ENCODE measurements at places on chromosomes 6 and 20.

DNA sequence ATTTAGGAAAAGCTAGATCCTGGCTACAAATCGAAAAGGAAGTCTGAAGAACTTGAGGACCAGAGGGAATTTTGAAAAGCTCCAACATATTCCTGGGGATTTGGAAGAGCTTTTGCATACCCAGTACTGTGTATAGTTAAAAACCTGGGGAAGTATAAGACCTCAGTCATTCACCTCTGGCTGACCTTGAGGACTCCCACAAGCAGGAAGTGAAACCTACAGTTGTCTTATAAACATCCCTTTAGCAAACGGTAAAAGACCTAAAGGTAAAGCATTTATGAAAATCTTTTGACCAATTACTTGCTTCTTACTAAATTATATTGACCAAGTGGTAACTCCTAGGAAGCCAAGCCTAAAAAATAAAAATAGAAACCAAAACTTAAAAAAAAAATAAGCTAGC lies 175.0 kb downstream of the HAO1 start:
- no peak for DNase-seq

GRCh38 chr6:13455552-13455966 lies 31.8 kb downstream of the GFOD1 start:
- no peak for DNase-seq

GRCh38 chr20:49560646-49561045 lies 7.3 kb downstream of the PTGIS start:
- no peak for DNase-seq

- DNase-seq = no peak
These were observed at the start of gene LINC00237 for GRCh38 chr20:21106171-21107017. TSS of gene LINC00237 (minus strand) at chr20:21106358.

DNA sequence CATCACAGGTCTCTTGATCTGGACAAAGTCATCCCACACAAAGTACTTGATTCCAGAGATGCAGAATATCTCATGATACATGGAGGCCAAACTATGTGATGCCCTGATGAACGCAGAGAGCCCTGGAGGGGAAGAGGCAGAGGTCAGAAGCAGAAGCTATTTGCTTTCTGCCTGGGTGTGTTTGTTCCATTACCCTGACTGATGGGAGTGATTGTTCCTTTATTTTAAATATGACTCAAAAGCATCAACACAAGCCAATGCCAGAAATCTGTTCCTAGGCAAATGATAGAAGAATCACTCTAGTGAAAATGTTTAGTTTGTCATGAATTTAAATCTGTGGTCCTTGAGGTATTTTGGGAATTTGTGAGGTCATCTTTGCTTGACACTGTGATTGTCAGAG lies 54.7 kb upstream of the GGTLC1 start:
- DNase-seq = no peak

- DNase-seq = no peak
These were observed 17.0 kb downstream of the RNASET2 start for GRCh38 chr6:166939345-166939744.

GRCh38 chr6:35213824-35214756 lies at the start of gene SCUBE3:
TSS of gene SCUBE3 (plus strand) at chr6:35213956. CDS start at chr6:35214419, 463 bp downstream.
- DNase-seq = peak; percentile 71

- no peak for DNase-seq
These were observed 80.7 kb upstream of the CCDC167 start for GRCh38 chr6:37580176-37580955.

DNA sequence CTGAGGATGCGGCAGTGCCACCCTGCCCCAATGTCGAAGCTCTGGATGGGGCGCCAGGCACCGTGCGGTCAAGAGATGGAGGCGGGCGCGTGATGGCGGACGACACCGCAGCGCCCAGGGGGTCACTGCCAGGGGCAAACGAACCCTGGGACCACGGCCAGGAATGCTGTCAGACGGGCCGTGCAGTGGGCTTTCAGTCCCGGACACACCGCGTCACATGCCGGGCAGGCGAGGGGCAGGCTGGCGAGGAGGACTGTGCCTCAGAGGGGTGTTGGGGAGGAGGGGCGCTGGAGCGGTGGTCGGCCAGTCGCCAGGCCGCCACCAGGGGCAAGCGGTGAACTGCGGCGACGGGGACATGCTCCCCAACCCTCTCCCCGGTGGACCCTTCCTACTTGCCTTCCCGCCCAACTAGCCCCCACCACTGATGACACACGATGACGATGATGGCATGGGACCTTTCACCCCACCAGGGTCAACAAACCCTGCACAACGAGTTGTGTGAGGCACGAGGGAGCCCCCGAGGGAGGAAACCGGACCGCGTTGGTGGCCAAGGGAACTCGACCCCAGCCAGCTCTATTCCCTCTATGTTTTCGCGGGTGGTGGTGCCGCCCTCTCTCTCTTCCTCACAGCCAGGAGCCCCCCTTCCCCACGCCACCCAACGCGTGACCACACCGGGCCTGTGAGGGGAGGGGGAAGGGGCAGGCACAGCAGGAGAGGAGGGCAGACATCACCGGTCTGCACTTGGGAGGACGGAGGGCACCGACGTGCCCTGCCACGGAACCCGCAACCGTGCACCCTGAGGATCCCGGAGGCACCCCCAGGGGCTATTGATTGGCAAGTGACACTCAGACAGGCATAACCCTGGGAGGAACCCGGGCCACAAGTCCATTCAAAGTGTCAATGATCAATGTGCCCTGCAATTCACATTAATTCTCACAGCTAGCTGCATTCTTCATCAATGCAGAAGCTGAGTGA lies 1960.9 kb upstream of the DEFB115 start:
- no peak for DNase-seq

- no peak for DNase-seq
These were observed 24.5 kb upstream of the TCP11 start for GRCh38 chr6:35165630-35166071.

DNA sequence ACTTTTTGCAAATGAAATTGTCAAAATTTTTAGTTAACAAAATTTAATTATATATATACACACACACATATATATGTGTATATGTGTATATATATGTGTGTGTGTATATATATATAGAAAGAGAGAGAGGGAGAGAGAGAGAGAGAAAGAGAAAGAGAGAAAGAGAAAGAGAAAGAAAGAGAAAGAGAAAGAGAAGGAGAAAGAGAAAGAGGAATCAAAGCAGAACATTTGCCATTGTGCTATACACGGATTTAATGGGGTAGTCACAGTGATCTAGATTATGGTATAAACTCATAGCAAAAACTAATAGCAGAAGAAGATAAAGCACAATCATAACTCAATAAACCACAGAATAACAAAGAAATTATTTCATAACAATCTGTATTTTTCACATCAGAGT lies 126.7 kb downstream of the DST start:
- DNase-seq = no peak

DNA sequence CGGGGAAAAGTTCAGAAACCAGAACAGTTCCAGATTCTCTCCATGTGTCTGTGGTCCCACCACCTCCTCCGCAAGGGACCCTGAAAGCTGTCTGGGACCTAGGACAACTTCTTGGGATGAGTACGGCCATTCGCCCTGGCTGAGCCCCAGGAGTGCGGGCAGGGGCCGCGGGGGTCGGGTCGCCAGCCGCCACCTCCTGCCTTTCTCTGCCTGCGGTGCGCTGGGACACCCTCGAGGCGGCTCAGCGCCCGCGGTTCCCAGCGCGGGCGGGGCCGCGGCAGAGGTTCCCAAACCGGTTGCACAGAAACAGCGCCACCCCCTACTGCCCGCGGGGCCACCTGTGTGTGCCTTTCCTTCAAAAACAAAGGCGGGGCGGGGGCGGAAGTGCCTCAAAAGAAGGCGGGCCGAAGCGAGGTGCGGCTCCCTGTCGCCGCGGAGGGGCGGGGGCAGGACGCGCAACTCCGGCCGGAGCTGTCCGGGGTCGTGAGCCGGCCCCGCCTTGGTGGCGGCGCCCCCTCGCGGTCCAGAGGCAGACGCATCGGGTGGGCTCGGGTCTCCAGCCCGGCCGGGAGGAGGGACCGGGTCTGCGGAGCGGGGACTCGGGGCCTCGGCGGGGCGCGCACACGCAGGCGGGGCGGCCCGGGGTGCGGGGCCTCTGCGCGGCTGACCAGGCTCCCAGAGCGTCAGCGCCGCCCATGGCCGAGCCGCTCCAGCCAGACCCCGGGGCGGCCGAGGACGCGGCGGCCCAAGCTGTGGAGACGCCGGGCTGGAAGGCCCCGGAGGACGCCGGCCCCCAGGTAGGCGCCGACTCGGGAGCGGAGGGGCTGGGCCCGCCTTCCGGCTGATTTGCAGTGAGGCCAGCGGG lies at the start of gene HEBP2:
Gene HEBP2, plus strand, starts transcription at position 423 of the 865 bp plus-strand sequence. Its CDS starts 273 bp downstream, at position 696.
- peak; percentile 89 for DNase-seq

Measured in right forelimb (tissue), 1 donor.